ENCODE measurements at places on chromosomes 11 and 22.

DNA sequence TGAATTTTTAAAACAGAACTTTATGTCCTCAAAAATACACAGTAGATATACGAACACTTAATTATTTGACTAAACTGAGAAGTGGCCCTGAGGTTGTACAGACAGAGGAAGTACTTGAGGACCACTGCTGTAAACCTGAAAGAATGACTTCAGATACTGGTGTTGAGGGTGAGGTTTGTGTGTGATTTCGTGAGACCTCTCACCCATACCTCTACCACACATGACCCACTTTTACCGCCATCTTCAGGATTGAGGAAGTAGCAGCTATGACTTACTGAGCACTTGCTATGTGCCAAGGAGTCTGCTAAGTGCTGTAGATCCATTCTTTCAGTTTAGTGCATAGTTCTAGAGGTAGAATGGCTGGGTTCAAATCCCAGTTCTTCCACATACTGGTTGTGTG lies 21.9 kb downstream of the MMP13 start:
- no peak for DNase-seq

DNA sequence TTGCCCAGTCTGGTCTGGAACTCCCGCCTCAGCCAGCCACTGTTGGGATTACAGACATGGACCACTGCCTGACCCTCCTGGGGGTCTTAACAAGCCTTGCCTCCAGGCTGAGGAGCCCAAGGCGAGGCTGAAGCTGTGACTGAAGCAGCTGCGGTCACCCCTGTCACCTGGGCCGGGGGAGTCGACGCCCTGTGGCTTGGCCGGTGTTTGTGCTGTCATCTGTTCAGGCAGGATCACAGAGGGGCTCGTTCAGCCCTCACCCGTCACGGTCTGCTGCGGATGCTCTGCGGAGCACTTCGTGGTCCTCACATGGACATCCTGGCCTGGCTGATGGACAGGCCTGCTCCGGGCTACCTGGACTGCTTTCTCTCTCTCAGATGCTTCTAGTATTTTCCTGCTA lies 23.8 kb downstream of the TRMU start:
- no peak for DNase-seq

DNA sequence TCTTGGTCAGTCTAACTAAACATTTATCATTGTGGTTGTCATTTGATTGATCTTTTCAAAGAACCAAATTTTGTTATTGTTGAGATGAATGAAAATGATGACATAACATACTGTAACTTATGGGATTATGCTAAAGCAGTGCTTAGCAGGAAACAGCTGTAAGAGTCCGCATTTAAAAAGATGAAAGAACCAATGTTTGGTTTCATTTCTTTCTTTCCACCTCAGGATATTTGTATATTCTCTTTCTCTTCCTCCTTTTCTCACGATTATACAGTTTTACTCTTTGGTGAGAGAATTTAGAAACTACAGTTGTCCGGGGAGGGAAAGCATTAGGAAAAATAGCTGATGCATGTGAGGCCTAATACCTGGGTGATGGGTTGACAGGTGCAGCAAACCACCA lies 23.1 kb downstream of the PIH1D2 start:
- DNase-seq = no peak

DNA sequence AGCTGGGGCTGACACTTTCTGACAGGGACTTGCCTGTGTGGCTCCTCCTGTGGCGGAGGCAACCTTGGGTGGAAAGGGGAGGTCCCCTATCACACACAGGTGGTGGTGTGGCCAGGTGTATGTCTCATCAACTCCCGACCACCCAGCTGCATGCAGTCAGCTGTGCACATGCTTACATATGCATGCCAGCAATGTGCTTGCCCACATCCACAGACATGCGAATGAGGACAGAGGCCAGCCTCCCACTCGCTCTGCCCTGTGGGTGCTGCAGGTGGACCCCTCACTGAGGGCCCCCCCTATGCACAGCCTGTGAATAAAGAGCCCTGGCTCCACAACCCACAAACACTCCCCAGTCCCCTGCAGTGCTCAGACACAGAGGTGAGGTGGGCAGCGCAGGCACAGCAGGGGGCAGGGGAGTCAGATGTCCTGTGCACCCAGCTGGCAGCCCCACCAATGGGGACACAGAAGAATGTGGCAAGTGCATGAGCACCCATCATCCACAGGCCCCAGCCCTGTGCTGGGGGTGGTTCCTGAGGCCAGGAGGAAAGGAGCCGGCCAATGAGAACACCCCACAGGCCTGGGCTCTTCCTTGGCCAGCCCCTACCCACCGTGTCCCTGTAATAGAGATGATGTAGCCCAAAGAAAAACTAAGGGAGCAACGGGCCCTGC lies 9.5 kb downstream of the GNB1L start:
- DNase-seq = no peak

- DNase-seq = no peak
Measured at GRCh38 chr22:27867953-27868731, 50.9 kb downstream of the PITPNB start.

DNA sequence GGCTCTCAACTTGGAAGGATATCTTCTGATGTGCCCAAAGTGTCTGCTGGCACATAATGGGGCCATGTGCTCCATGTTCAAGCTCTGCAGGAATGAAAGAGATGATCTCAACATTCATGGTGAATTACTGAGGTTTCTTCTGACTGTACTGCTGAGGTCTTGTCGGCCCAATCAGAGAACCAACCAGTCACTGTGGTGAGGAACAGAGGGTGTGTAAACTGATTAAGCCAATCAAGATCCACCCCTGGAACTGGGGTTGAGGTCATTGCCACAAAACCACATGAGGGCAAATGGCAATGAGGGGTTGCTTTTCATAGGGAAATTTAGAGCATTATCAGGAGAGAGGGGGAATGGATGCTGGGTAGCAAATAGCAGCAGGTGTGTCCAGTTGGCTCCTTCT lies 152.3 kb upstream of the RAG2 start:
- no peak for DNase-seq

DNA sequence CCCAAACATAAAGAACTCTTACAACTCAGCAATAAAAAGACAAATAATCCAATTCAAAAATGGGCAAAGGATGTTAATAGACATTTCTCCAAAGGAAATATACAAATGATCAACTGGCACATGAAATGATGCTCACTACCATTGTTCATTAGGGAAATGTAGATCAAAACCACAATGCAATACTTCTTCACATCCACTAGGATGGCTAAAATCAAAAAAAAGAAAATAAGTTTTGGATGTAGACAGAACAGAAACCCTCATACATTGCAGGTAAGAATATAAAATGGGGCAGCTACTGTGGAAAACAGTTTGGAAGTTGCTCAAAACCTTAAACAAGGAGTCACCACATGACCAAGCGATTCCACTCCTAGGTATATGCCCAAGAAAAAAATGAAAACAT lies 16.3 kb downstream of the SIK3 start:
- DNase-seq = no peak

DNA sequence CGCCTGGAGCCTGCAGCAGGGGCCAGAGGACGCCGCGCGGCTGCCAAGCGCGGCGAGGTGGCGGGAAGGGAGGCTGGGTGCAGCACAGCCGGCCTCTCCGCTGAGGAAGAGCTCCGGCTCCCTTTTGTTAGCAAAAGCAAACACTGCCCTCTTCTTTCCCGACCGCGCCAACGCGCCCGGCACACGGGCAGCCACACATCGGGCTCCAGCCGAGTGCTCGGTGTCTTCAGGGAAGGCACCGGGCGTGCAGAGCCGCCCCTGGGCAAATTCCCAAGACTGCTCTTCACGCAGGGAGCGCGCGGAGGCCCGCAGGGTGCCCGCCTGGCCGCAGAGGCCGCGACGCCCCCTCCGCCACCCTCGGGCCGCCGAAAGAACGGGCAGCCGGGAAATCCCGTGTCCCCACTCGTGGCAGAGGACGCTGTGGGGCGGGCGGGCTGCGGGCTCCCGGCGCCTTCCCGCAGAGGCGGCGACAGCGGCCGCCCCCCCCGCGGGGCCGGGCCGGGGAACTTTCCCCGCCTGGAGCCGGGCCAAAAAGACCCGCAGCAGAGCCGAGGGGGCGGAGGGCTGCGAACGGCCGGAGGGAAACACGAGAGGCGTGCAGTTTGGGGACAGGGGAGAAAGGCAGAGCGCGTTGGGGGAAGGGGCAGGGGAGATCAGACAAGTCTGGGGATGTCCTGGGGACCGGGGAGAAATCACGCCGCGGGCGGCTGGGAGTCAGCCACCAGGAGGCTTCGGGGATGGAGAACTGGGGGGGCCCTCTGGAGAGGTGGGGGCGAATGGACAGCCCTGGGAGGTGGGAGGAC lies 931 bp downstream of the CADM1 start:
- DNase-seq = peak; percentile 79

DNA sequence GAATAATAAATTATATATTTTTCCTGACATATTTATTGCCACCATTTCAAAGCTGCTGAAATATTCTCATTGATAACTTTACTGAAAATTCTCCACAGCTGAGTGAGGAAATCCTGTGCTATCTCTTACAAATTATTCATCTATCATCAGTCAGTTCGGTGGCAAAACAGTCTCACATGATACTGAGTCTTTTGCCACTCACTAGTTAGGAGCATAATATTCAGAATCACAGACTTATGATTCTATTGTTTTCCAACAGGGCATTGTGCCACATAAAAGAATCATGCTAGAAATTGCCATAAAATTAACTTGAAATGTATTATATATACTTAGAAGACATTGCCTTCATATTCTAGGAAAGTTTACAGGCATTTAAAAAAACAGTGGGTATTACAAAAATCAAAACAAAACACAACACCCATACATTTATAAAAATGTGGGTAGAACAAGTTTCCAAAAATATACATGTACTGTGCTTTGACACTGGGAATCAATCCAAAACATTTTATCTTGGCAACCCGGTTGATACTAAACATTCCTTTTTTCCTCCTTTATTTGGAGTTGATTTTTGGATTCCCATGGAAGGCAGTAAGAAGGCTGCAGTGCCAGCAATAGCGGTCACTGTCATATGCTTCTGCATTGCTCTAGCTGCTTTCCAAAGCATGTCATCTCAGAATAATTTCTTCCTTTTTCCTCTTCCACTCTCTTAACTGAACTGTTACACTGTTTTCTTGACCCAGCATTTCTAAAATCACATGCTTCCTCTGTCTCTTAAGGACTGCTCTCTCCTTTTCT lies 42.5 kb downstream of the ATG16L2 start:
- no peak for DNase-seq

- no peak for DNase-seq
Measured at GRCh38 chr11:88087337-88087736, 87.9 kb downstream of the RAB38 start.

DNA sequence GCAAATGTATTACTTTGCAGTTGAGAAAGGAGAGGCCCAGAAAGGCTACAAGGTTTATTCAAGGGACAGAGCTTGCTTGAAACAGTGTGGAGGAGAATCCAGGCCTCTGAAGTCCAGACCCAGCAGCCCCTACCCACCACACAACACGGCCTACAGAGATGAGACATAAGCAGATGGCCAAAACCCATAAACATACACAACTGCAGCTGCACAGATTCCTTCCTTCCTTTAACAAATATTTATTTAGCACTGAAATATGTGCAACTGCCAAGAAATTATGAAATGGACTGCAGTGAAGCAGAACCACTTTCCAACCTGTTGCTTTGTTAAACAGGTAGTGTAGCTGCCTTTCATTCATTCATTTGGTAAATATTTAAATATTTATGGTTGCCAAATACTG lies 122.3 kb downstream of the SPATA19 start:
- DNase-seq = no peak

DNA sequence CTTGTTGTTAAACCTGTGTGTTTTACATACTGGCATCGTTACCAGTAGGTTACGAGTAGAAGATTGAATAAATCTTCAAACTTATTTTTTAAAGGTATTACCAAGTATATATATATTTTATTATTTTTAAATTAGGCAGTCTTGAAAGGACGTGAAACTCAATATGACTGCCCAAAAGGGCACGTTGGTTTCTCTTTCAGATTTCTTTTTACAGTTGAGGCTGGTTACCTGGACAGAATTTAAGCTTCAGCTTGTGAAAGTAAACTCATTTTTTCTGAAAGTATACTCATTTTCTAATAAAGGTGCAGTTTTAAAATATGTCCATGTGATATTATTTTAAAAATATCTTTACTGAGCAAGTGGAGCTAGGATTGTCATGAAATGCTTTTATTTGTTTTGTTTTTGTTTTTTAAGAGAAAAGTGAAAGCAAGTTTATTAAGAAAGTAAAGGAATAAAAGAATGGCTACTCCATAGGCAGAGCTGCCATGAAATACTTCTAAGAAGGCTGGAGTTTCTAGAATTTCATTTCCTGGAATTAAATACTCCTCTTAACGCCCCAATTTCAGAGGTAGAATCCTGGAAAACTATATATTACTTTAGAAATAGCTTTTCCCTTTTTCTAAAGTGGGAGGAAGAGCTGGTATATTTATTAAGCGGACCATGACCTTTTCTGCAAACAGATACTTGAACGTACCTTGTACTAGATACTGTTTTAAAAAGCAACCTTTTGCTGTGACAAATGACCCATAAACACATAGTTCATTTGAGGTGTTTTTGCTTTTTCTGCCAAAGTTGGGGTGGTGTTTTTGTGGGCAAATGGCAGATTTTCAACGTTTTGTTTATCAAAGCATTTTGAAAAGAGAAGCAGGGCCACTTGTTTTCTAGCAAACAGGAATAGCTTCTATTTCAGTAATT lies 1.9 kb downstream of the FBXO7 start:
- DNase-seq = no peak

GRCh38 chr11:31986201-31986889 lies 104.5 kb upstream of the RCN1 start:
- DNase-seq = no peak

- no peak for DNase-seq
Measured at GRCh38 chr22:44127356-44127755, 53.4 kb upstream of the PARVG start.

DNA sequence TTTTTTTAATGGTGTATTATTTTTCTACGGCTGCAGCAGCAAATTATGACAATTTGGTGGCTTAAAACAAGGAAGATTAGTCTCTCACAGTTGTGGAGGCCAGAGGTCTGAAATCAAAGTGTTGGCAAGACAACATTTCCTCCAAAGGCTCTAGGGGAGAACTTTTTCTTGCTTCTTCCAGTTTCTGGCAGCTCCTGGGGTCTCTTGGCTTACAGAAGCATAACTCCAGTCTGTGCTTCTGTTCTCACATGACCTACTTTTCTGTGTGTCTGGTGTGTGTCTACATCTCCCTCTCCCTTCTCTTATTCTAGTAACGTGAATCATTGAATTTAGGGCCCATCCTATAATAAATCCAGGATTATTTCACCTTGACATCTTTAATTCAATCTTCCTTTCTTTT lies 551.9 kb upstream of the LUZP2 start:
- no peak for DNase-seq

DNA sequence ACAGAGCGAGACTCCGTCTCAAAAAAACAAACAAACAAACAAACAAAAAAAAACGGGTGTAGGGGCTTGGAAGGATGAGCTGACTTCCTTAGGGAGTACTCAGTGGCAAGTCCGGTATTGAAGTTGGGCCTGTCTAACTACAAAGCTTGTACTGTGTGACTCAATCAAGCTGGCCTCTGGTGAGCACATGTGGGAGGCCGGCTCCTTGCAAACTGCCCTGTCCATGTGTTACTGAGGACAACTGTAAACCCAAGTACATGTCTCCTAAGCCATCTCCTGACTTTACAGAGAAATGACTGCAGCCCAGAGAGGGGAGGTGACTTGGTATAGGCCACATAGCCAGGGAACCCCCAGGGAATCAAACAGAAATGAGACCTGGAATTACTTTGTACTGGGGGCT lies 11.6 kb downstream of the RIBC2 start:
- no peak for DNase-seq

GRCh38 chr11:114141863-114142580 lies 82.5 kb downstream of the ZBTB16 start:
- no peak for DNase-seq

GRCh38 chr11:88695689-88696414 lies 358.3 kb upstream of the CTSC start:
- DNase-seq = no peak

All from Caki2 (cell line).